Skeletal muscle cell (primary cell): ENCODE measurements at places on chromosomes 16 and 17.

- no peak for DNase-seq
These were observed 722 bp downstream of the RASL10B start for GRCh38 chr17:35731917-35732805.

GRCh38 chr16:50059669-50060068 is 6.1 kb upstream of the HEATR3 start:
- no peak for DNase-seq

GRCh38 chr16:85148931-85149330 is 36.7 kb upstream of the CIBAR2 start:
- no peak for DNase-seq

DNA sequence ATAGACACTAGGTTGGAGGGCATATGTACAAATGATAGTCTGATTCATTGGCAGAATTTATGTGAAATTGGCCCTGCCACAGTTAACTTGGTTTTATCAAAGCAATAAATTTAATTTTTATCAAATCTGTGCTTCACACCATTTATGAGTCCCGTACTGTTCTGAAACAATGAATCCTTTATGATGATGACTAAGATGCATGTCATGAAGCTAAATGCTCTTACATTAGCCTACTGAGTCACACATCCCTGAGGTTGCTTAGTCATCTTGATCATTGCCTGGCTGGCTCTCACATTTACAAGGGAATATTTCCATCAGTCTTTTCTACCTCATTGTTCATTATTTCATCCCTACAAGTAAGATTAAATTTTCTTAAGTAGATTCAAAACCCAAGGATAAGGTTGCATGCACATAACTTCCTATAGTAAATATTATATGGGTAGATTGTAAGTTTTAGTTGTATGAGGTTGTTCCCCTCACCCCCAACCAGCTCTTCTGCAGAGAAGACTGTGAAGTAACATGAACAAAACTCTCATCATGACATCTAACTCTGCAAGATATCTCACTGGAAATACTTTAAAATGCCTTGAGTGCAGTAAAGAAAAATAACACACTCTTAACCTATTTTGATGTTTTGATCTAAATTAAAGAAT is 170.7 kb downstream of the CYB561 start:
- DNase-seq = peak; percentile 94

- DNase-seq = no peak
These were observed 461 bp downstream of the LRRC46 start for GRCh38 chr17:47831934-47832327.

DNA sequence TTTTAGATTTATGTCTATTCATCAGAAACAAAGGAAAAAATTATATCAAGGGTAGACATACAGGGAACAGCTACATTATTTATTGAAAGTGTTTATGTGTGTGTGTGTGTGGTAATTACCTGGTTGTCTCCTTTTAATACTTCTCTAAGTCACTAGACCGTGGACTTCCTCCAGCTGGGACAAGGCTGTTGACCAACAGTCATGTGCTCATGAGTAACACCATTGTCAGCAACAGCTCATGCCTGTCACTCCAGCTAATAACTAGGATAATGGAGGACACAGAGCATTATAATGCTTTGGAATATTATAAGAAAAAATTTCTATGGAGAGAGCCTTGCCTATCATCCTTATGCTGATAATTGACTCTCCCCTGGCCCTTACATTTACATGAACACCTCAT is 125.3 kb upstream of the SALL1 start:
- no peak for DNase-seq

DNA sequence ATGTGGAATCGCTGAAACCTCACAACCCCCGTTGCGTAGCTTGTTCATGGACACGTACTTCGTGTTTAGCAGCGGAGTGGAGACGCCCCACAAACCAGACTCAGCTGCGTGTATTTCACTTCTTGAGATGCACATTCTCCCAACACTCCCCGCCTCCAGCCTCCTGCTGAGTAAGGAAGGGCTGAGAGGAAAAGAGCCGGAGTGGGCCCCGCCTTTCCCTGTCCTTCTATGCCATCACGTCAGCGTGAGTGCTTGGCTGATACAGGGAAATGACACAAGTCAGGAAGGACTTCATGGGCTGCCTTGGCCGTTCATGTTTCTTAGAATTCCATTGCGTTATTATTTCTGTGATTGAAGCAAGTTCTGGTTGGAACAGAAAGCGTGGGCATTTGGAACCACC is 68.6 kb upstream of the CBX4 start:
- DNase-seq = no peak

DNA sequence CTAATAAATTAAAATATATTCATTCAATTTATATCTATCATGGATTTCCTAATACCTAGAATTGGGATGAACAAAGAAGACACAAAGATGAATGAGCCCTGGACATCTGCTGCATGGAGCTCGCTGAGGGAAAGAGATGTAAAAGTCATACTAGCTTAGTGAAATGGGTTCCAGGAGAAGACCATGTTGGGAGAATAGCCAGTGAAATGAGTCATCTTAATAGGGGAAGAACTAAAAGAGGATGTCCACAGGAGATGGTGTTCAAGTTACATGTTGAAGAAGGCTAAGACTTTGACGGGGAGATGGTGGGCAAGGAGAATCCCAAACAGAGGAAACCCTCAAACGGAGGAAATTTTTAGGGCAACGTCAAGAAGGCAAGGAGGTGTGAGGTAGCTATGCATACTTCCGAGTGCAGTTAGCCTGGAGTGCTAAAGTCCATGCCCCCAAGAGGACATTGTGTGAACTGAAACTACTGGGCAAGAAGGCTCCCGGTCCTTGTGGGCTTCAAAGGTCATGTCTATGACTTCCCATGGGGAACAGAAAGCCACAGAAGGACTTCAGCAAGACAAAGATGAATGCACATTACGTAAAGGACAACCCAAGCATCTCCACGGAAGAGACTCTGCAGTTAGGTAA is 220.5 kb upstream of the CDH11 start:
- no peak for DNase-seq

DNA sequence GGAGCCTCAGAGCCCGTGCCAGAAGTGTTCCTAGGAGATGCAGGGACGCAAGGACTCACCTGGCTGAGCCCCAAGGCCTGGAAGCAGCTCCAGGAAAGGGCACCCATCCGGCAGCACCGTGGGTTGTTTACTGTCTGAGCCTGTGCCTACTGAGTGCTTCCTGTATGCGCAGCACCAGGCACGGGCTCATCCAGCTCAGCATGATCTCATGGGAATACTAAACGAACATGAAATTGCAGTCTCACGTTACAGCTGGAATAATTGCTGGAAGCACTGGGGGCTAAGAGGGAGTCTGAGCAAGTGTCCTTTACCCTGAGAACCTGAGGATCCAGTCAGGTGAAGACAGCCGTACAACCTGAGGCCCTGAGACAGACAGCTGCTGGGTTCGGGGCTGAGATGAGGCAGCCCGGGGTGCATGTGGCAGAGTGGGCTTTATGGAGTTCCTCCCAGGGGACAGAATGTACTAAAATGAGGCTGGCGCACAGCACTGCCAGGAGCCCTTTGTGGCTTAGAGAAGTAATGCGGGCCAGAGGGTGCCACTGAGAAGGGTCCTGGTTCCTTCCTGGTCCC is 5.4 kb downstream of the CTRL start:
- DNase-seq = no peak

DNA sequence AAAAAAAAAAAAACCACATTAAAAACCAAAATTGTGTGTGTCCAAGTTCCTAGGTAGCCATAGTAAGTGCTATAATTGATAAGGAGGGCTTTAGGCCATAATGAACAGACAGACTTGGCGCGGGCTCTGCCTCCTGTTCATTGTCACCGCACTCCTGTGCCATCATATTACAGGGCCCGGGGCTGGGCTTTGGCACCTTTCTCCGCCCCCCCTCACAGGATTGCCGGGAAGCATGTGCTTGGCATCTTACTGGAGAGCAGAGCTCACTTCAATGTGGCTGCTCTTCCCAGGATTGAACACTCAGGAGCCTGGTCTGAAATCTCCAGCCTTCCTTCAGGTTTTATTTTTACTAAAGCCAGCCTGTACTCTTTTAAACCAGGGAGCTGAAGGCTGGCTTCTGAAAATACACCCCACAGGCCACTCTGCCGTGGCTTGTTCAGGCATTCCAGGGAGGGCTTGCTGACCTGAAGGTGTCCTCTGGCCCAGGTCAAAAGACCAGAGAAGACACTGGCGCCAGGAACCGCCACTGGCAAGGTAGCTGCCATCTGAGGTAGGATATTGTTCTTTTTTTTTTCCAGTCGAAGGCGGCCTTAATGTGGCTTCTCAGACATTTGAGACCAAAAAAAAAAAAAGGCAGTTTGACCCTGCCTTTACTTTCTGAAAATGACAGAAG is 39.3 kb downstream of the DHRS7B start:
- DNase-seq = no peak

DNA sequence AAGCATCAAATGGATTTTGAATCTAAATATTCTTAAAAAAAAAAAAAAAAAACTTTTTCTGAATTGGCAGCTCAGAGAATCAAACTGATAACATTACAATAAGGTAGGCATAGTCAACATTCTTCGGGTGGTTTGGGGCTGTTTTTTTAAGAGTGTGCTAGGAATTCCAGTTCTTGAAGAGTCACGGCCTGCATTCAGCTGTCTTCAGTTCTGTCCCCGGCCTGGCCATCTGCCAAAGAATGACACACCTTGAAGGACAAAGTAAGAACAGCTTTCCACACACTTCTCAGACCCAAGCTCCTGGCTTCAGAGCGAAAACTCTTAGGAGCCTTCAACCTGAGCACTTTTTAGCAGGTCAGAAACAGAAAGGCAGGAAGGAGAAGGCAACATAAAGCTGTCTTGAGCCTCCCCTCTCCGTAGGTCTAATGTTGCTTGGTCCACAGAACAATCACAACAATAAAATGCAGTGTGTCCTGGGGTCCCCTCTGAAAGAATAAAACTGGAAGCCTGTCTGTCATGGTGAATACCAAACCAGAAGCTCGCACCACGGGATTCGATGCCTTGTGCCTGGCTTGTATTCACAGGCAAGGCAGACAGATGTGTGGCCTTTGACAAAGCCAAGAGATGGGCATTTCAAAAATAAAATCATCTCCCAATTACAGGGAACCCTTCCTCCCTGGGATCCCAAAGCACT is 524.4 kb upstream of the ZFHX3 start:
- DNase-seq = no peak

GRCh38 chr17:30228011-30228410 is 7.5 kb downstream of the SLC6A4 start:
- no peak for DNase-seq

DNA sequence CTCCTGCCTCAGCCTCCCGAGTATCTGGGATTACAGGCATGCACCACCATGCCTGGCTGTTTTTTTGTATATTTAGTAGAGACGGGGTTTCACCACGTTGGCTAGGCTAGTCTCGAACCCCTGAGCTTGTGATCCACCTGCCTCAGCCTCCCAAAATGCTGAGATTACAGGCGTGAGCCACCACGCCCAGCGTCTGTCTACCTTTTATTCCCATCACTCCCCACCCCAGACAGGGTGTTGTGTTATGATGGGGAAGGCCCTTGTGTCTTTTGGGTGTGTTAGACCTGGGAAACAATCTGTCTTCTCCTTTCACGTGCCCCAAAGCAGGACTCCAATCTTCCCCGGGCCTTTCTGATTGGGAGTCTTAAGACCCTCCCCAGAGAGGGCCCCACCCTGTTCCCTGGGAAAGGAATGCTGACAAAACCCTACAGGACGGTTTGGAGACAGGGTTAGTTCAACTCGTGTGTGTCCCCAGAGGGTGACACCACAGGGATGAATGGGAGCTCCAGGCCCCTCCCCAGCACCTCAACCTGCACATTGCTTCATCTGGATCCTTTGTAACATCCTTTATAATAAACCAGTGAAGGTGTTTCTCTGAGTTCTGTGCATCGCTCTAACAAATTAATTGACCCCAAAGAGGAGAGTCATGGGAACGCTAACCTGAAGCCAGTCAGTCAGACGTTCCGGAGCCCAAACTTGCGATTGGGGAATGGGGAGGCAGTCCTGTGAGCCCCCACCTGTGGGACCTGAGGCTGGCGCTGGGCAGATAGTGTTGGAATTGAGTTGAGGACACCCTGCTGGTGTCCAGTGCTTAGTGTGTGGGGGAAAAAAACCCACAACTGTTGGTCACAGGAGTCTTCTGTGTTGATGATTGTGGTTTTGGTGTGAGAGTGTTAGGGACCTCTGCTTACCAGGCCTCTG is 3.2 kb upstream of the ELOB start:
- DNase-seq = no peak

DNA sequence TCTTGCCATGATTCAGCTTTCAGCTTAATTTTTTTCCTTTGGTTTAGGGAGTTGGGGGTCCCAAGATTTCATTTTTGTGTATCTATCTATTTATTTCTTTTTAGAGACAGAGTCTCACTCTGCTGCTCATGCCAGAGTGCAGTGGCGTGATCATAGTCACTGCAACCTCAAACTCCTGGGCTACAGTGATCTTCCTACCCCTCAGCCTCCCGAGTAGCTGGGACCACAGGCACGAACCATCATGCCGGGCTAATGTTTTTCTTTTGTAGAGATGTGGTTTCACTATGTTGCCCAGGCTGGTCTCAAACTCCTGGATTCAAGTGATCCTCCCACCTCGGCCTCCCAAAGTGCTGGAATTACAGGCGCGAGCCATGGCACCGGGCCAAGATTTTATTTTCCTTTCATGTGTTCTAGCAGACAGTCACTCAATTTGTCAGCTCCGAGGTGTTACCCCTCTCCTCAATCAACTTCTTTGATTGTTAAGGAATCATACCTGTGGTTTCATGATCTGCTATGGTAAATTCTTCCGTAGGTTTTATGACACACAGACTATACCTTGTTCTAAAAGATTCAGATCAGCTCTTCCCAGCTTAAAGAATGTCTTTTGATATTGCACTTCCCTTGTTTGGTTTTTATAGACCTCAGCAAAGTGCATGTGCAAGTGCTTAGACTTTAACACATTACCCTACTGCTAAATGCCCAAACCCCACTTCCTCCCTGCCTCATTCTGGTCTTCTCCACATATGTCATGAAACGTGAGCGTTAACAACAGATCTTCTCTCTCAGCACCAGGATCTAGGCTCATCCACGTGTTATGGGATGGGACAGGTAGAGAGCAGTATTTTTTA is 13.0 kb downstream of the UNC45B start:
- no peak for DNase-seq

- DNase-seq = no peak
These were observed 46.3 kb downstream of the SNX11 start for GRCh38 chr17:48153691-48154358.

- DNase-seq = no peak
These were observed 483.0 kb downstream of the TMEM114 start for GRCh38 chr16:8107296-8107695.

GRCh38 chr16:51163366-51163765 is 12.3 kb upstream of the SALL1 start:
- peak; percentile 37 for DNase-seq

DNA sequence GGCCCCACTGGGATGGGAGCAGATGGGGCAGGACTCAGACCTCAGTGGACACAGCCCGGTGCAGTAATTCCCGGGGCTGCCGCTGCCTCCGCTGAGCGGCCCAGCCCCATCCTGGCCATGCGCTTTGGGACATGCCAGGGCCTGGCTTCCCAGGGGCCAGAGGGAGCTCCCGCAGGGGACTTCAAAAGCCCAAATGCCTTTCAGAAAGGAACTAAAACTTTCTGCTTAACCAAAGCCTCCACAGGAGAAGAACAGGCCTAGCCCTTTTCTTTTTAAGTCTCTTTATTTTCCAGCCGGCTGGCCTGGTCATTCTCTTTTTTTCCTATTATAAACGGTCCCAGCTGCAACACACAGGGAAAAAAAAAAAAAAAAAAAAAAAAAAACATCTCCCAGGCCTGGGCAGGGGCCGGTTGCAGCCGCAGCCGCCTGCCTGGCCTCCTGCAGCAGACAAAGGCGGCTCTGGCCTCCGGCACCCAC is 10.7 kb upstream of the ZNF423 start:
- no peak for DNase-seq

- DNase-seq = peak; percentile 13
These were observed 129.3 kb downstream of the PARN start for GRCh38 chr16:14500791-14501190.

GRCh38 chr17:65595071-65595656 is 33.7 kb upstream of the AXIN2 start:
- no peak for DNase-seq
